ENCODE measurements at places on chromosomes 6 and 20. TPM values are rescaled to one million over a fixed set of nuclear protein-coding genes. Genes with fewer than 3 reads are reported as not detected.

GRCh38 chr6:107657755-107658461 lies 166.2 kb downstream of the SCML4 start:
- H3K4me1 ChIP-seq = peaks cover 73% of the 10 kb centered on the region
- peak overlapping the region; percentile 89 for H3K27ac ChIP-seq
- H3K36me3 ChIP-seq = no peaks in the 10 kb centered on the region
- no peaks in the 10 kb centered on the region for H3K27me3 ChIP-seq
- DNase-seq = peak; percentile 38

- H3K27ac ChIP-seq = peak overlapping the region; percentile 1
- H3K36me3 ChIP-seq = no peaks in the 10 kb centered on the region
- H3K4me3 ChIP-seq = no peak overlapping the region
Measured at GRCh38 chr6:8707956-8708772, 272.8 kb upstream of the SLC35B3 start.

GRCh38 chr6:40807484-40807883 lies 220.3 kb upstream of the LRFN2 start:
- DNase-seq = no peak
- H3K36me3 ChIP-seq = no peaks in the 10 kb centered on the region
- H3K4me1 ChIP-seq = no peaks in the 10 kb centered on the region
- no peak overlapping the region for H3K4me3 ChIP-seq
- no peaks in the 10 kb centered on the region for H3K27me3 ChIP-seq

Gene SMIM29
- 35.6 TPM for total RNA-seq

- H3K4me3 ChIP-seq = no peak overlapping the region
- no peaks in the 10 kb centered on the region for H3K4me1 ChIP-seq
Measured at GRCh38 chr6:150633486-150633834, 33.8 kb downstream of the PLEKHG1 start.

DNA sequence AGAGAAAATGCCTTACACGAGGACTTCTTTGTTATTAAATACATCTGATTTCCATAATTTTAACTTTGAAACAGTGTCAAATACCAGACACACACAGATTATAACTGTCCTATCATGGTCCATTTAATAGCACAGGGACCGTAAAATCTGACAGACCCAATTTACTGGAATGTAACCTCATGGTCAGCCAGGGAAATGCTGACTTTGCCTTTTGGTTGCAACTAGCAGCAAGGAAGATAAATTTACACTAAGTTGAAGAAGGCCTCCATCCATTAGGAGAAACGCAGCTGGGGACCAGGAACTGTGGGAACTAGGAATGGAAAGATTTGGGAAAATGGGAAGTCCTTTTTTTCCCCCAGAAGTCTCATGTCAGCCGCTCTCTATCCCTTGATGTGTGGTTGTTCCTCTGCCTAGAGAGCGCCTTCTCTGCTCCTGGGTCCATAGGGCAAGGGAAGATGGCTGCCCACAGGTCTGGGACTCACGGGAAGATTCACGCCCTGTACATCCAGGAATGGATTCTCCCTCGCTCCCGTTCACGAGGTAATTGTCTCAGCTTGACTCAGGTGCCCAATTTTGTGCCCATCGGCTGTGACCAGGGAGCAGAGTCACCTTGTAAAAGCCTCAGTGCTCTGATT lies 74.6 kb upstream of the L3MBTL3 start:
- H3K4me3 ChIP-seq = no peak overlapping the region
- H3K36me3 ChIP-seq = no peaks in the 10 kb centered on the region
- no peak for DNase-seq

DNA sequence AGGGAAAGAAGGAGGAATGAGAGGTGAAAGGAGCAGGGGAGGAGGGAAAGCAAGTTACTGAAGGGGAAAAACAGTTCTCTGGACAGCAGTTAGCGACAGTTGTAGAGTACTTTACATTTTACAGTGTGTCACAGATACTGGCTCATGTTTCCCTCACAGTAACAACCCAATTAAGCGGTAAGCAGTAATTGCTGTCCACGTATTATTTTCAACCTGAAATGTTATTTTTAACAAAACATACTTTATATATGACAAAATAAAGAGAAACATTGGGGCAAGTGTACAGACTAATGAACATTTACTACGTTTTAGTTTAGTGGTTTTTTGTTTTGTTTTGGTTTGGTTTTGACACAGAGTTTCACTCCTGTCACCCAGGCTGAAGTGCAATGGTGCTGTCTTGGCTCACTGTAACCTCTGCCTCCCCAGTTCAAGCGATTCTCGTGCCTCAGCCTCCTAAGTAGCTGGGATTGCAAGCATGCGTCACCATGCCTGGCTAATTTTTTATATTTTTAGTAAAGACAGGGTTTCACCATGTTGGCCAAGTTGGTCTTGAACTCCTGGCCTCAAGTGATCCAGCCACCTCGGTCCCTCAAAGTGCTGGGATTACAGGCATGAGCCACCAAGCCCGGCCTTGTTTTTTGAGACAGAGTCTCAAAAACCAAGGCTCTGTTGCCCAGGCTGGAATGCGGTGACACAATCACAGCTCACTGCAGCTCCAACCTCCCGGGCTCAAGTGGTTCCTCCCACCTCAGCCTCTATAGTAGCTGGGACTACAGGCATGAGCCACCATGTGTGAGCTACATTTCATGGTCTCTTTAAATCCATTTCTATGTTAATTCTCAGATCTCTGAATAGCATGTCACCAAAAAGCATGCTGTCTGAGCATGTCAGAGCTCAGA lies 22.6 kb upstream of the BTN3A2 start:
- DNase-seq = no peak
- 0 out of 2 replicates have a peak, but pooled peaks cover 5% of the 10 kb centered on the region for H3K4me1 ChIP-seq
- no peaks in the 10 kb centered on the region for H3K27me3 ChIP-seq
- H3K36me3 ChIP-seq = no peaks in the 10 kb centered on the region

DNA sequence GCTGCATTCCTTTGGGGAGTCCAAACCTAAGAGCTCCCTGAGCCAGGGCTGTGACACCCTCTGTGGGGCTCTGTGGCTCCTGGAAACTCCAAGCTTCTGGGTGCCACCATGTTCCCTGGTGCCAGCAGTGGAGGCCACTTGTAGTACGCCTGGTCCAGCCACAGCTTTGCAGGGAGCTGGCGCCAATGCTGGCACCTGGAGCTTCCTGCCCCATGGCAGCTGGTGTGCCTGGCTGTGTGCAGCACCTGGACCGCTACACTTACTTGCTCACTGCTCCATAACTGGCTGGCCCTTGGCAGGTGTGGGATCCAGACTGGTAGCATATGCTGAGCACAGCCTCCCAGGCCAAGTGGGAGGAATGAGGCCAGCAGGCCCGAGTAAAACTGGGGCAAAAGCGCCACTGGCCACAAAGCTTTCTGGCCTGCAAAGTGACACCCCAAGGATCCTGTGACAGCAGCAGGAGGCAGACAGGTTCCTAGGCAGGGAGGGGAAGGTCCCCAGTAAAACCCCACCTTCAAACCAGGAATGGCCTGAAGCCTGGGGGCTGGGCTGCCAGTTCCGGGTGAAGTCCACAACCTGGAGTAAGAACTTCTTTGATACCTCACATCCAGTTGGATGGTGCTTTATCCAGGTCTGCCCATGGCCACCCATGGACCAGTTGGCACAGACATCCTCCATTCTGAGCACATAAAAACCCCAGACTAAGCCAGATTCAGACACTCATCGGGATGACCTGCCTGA lies 461.0 kb downstream of the TBC1D32 start:
- no peaks in the 10 kb centered on the region for H3K4me1 ChIP-seq
- no peak overlapping the region for H3K27ac ChIP-seq
- no peaks in the 10 kb centered on the region for H3K27me3 ChIP-seq
- H3K4me3 ChIP-seq = no peak overlapping the region

DNA sequence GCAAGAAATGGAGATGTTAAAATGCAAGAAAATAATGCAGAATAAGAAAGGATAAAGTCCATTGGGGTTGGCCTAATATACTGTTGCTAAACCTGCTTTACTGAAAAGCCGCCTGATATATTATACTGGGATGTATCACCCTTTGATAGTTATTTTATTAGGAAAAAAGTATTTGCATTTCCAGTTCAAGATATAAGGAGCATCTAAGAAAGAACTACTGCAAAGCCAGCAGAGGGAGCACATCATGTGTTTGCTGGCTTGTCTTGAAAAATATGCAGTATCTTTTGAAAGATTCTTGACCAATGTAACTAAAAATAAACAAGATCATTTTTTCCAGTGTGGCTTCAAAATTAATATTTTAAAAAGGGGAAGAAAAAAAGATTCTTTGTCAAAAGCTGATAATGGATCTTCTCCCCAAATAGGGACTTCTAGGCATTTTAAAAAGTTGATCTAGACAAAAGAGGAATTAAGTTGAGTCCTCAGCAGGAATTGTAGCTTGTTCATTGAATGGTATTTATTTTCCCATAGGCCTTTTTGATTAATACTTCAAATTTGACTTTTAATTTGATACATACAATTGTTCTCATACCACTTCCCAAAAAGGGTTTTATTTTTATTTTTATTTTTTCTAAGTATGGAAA lies 214.9 kb downstream of the ZFAND3 start:
- no peaks in the 10 kb centered on the region for H3K36me3 ChIP-seq
- H3K27ac ChIP-seq = no peak overlapping the region
- H3K4me1 ChIP-seq = peaks cover 10% of the 10 kb centered on the region
- DNase-seq = no peak
- H3K27me3 ChIP-seq = no peaks in the 10 kb centered on the region

DNA sequence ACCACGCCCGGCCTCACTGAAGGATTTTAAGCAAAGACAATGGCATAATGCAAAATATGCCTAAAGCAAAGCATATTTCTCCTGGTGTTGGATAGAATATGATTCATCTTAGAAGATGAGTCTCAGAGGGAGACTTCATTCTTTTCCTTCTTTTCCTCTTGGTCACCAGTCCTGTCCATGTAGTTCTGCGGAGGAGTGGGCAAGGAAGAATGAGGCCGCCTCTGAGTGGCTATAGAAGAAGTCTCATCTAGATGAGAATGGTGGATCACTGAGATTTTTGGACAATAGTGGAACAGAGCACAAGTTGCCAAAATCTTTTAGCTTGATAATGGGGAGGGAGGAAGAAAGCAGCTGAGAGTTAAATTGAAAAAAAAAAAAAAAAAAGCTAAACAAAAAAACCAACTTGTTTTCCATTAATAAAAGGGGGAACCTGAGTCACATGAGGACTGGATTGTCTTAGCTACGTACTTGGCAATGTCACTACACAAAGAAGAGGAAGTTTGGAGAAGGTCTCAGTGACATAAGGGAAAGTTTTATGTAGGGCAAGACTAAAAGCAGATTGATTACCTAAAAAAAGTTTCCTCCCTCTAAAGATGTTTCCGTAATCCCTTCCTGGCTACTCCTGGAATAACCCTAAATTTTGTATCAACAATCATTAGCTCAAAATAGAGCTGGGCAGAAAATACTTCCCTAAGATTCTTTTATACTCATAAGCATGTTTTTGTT lies 6.0 kb downstream of the CD83 start:
- peaks cover 7% of the 10 kb centered on the region for H3K4me1 ChIP-seq
- no peak overlapping the region for H3K27ac ChIP-seq
- no peaks in the 10 kb centered on the region for H3K27me3 ChIP-seq
- no peak overlapping the region for H3K4me3 ChIP-seq
- H3K36me3 ChIP-seq = no peaks in the 10 kb centered on the region

Gene RIN2
- 25.0 TPM for total RNA-seq

GRCh38 chr20:48823960-48824498 lies 3.8 kb downstream of the PREX1 start:
- H3K36me3 ChIP-seq = no peaks in the 10 kb centered on the region
- H3K27ac ChIP-seq = peak overlapping the region; percentile 77
- no peak for DNase-seq

Gene PTCRA
- total RNA-seq = not detected

- no peaks in the 10 kb centered on the region for H3K27me3 ChIP-seq
- H3K4me1 ChIP-seq = no peaks in the 10 kb centered on the region
- no peak overlapping the region for H3K4me3 ChIP-seq
- no peak overlapping the region for H3K27ac ChIP-seq
- no peaks in the 10 kb centered on the region for H3K36me3 ChIP-seq
Measured at GRCh38 chr6:44918671-44919296, 409.3 kb upstream of the RUNX2 start.

DNA sequence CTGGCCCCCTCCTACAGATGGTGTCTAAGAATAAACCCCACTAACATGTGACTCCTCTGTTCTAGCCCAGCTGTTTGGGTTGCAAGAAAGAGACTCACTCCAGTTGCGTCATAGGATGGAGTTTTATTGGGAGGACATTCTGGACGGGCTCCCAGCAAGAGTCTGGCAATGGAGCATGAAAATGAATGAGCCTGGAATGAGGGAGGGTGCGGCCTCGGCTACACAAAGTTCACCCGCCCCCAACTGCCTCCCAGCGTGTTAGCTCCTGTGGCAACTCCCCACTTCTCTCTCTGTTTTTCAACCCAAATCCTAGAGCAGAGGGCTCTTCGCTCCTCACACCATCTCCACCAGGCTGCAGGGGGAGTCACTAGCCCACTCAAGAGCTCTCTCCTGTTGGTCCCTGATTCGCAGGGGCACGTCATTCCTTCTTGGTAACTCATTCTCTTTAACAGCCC lies 5.1 kb upstream of the ADAM33 start:
- H3K27me3 ChIP-seq = no peaks in the 10 kb centered on the region
- H3K36me3 ChIP-seq = no peaks in the 10 kb centered on the region
- no peak overlapping the region for H3K4me3 ChIP-seq
- H3K4me1 ChIP-seq = no peaks in the 10 kb centered on the region
- no peak overlapping the region for H3K27ac ChIP-seq
- no peak for DNase-seq

- H3K4me1 ChIP-seq = 0 out of 2 replicates have a peak, but pooled peaks cover 4% of the 10 kb centered on the region
- H3K36me3 ChIP-seq = no peaks in the 10 kb centered on the region
- no peak overlapping the region for H3K27ac ChIP-seq
- H3K4me3 ChIP-seq = no peak overlapping the region
- no peaks in the 10 kb centered on the region for H3K27me3 ChIP-seq
- DNase-seq = no peak
Measured at GRCh38 chr6:85684133-85684808, 41.6 kb upstream of the SYNCRIP start.

- peaks cover 3% of the 10 kb centered on the region for H3K27me3 ChIP-seq
- no peak overlapping the region for H3K4me3 ChIP-seq
- no peak for DNase-seq
- no peaks in the 10 kb centered on the region for H3K4me1 ChIP-seq
- H3K27ac ChIP-seq = no peak overlapping the region
- no peaks in the 10 kb centered on the region for H3K36me3 ChIP-seq
Measured at GRCh38 chr6:50845499-50846143, 26.9 kb downstream of the TFAP2B start.

- no peak overlapping the region for H3K27ac ChIP-seq
- no peaks in the 10 kb centered on the region for H3K4me1 ChIP-seq
- H3K27me3 ChIP-seq = no peaks in the 10 kb centered on the region
- DNase-seq = no peak
- no peaks in the 10 kb centered on the region for H3K36me3 ChIP-seq
- no peak overlapping the region for H3K4me3 ChIP-seq
Measured at GRCh38 chr6:110841266-110841665, 26.0 kb upstream of the CDK19 start.

DNA sequence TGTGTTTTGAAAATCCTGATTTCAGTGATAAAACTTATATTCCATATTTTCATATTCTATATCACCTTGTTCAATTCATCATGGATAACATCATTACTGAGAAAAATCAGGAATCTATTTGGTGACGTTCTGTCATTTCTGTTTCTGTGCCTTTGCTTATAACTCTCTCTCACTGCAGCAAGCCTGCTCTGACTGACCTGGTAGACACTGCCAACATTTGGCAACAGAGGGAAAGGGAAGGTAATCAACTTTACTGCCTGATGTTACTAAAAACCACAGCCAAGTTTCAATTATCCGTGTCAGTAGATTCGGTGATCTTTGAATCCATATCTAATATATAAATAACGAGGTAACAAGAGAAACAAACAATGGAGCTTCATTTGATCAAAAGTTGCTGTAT lies 501.9 kb downstream of the LMBRD1 start:
- H3K4me1 ChIP-seq = no peaks in the 10 kb centered on the region
- no peak for DNase-seq
- H3K4me3 ChIP-seq = no peak overlapping the region
- H3K36me3 ChIP-seq = no peaks in the 10 kb centered on the region
- no peak overlapping the region for H3K27ac ChIP-seq

Gene RSPO3
- total RNA-seq = not detected
